ENCODE measurements at places on chromosomes 4 and X. TPM values are rescaled to one million over a fixed set of nuclear protein-coding genes. Genes with fewer than 3 reads are reported as not detected.

- no peak for DNase-seq
These were observed 65.1 kb downstream of the MAB21L2 start for GRCh38 chr4:150647008-150647407.

DNA sequence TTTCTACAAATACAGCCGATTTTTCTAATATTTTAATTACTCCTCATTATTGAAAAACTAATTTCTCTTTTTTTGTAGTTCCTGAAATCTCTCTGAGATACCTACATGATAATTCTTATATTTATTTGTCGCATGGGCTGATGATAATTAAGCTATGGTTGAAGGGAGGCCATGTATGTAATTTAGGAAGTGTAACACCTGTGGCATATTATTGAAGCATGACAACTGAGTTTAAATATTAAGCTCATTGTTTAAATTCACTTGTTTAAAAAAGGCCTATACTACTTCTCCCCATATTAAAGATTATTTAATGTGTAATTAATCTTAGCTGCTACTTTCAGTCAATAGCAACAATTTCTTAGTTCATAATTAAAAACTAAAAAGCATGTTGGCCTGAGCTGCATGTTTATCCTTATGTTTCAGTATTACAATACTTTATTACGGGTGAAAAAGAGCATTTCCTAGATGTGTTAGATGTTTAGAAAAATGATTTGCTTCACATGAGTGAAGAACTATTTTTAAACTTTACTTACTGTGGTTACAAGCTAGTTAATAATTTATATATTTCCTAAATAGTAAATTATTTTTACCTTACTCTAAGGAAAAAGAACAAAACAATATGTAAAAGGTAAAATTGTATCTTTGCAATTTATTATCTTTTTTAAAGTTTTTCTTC is 122.4 kb downstream of the RAP1GDS1 start:
- DNase-seq: no peak

- DNase-seq: no peak
These were observed 45.4 kb downstream of the RASL11B start for GRCh38 chr4:52907510-52907909.

The RTL5 gene
- total RNA-seq: 6.0 TPM

The MEPE gene
- total RNA-seq: not detected

Measured in transverse colon (tissue), 4 donors.